ENCODE measurements at places on chromosomes 1 and 21. TPM values are rescaled to one million over a fixed set of nuclear protein-coding genes. Genes with fewer than 3 reads are reported as not detected.

DNA sequence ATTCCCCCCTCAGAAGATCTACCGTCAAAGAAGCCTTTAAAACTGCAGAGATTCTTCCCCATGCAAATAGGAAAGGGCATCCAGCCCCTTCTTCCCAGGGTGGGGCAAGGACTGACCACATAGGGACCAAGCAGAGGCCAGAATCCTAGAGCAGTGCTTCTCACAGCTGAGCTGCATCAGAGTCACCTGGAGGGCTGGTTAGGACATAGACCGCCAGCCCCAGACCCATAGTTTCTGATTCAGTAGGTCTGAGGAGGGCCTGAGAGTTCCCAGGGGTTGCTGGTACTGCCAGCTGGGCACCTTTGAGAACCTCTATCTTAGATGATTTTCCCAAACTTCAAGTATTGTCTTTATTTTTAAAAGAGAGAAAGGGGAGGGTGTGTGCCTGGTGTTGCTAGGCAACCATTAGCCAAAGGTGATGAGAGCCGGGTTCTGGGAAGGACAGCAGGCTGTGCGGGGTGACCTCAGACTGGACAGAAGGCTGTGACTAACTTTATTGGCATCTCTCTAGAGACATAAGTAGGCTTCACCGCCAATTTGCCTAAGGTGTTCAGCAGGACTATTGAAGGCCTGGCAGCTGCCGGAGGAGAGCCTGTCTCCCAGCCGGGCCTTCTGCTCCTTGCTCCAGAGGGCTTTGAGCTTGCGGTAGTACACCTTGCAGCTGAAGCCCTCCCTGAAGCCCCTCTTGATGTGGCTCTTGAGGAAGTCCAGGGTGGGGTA is 3.0 kb downstream of the SPATA46 start:
- DNase-seq = no peak

DNA sequence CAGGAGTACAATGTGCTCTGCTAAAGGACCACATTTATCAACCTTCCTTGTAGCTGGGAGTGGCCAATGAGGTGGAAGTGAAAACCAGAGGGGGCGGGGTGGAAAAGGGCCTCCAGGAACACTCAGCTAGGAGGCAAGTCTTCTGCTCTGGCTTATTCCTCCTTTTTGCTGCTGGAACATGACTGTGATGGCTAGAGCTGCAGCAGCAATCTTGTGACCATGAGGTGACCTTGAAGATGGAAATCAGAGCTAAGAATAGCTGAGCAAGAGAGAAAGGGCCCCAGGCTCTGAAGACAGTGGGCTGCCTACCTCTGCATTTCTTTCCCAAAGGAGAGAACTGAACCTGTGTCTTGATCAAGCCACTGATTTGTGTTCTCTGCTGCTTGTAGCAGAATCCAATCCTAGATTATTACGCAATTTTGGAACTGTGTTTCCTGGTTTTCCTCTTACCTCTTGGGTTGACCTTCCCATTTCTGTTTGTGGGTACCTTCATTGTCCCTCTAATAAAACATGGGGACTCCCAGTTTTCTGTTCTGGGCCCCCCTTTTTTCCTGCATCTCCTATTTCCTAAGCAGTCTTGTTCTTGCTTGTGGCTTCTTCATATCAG is 36.4 kb upstream of the WNT4 start:
- no peak for DNase-seq

GRCh38 chr21:35593000-35593502 is 467.3 kb downstream of the SETD4 start:
- DNase-seq = no peak

The PLA2G2C gene
- total RNA-seq = not detected

DNA sequence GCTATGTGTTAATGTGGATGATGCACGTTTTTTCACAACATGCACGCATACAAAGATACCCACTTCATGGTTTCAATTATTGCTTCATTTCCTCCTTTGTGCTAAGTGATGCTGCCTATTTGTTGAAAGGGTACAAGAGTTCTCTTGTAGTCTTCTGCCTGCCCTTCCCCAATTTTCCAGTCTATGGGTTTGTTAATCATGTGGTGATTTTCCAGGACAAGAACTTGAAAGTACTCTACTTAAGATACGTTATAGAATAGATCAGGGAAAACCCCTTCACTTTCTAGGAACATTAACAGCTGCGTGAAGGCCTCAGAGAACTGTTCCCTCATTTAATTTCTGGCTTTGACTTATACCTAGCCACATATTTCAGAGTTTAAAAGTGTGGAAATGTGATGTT is 52.1 kb upstream of the SLC44A3 start:
- no peak for DNase-seq

GRCh38 chr1:36532810-36533401 is 50.2 kb upstream of the CSF3R start:
- no peak for DNase-seq

GRCh38 chr1:185207170-185207569 is 50.2 kb downstream of the SWT1 start:
- no peak for DNase-seq

DNA sequence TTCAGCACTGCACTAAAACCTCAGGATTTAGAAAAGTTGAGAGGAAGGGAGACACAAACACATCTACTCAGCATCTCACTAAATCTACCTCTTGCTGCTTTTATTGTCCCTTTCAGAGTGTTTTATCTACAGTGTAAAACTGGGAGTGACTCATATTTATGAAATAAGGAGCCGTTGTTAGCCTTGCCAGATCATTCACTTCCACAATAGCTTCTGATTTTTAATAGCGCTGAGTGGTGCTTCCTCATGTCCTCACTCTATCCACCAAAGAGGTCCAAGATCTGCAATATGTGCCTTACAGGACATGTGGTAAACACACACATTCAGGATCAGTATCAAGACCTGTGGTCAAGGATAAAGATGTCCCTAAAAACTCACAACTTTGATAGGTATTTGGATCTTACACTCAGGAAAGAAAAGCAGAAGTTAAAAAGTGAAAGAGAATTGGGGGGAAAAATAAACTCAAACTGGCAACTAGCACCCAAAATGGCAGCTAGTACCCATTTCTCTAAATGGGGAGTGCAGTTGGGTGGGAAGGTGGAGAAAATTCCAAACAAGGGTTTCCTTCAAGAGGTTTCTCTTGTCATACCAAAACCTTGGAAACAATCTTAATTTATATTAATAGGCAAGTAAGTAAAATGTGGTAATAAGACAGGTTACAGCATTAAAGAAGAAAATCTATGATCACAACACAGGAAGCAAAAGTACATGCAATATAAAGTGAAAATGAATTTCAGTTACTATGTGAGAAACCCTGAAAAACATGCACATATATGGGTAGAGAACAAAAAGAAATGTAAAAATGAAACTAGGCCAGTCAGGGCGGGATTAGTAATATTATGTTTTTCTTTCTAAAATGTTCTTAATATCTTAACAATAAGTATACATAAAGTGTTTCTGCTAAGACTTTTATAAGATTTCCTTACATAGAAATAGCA is 15.9 kb downstream of the DUSP10 start:
- DNase-seq = no peak

The MSTO1 gene
- 10.8 TPM for total RNA-seq

- DNase-seq = no peak
Observed at GRCh38 chr1:178580096-178580495, 67.2 kb downstream of the TEX35 start.

DNA sequence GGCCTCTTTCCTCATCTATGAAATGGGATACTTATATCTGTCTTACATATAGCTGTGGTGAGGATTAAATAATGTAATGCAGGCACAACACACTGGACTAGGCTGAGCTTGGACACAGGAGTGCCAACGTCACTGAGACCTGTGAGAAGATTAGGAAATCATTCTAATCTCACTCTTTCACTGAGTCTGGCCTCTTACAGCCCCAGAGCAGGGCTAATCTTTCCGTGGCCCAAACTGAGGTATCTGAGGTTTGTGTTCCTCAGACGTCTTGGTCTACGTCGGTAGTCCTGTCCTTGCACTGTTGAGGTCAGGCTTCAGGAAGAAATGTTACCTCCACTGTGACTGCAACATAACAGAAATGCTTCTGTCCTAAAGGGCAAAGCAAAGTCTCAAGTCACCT is 22.6 kb upstream of the A3GALT2 start:
- DNase-seq = no peak

The NBPF8 gene
- total RNA-seq = 6.0 TPM

DNA sequence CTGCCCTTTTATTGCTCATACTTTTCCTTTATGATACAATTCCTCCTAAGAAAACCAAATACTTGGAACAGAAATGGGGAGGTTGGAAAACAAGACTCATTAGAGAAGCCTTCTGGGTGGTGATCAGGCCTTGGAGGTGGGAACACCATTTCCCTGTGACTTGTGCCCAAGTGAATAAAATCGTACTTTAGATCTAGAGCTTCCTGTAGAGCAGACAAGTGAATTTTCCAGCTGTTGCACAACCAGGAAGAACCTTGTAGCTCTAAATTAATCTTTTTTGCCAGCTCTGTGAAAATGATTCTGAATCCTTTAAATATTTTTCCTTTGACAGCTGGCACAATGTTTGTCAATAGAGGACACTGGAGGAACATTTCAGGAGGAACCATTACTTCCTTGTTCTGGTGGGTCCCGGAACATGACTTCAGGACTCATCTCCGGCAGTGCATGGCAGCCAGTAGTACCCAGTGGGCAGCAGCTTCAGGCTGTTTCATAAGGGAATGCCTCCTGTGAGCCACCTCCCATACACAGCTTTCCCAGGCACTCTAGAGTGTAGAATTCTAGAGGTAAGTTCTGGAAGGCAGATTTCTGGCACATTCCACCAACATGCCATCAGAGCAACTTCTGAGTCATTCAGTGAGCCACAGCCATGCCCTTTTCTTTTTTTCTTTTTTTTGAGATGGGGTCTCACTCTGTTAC is 5.5 kb upstream of the SNAPIN start:
- DNase-seq = peak; percentile 50

DNA sequence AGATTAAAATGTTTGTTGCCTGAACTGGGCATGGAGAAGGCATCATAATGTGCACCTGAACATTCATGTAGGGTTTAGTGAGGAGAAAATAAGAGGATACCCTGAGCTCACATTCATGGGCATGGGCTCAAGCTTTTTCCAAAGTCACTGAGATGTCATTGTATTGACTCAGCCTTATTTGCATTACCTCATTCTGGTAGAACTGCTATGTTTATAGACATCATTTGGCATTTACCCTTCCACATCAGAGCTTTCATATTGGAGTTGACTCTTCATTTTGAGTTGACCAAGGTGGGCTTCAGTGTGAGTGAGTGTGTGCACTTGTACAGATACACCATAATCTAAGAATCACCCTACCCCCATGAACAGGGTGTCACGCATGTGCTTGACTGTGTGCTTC is 143.2 kb downstream of the PBX1 start:
- DNase-seq = no peak

DNA sequence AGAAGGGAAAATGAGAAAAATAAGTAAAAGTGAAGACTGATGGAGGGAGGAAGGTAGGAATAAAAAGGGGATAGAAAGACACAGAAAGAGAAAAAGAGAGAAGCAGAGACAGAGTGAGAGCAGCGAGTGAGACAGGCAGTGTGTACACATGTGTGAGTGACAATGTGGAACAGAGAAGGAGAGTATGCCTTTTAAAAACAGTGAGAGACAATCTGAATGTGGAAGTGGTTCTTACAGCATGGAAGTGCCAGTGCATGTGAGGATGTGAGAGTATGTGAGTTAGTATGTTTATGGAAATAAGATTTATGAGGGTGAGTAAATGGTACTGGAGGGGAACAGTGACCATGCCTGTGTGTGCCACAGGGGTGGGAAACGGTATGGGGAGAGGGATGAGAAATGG is 1.2 kb downstream of the NEGR1 start:
- no peak for DNase-seq
